LoVo (cell line): ENCODE measurements at places on chromosomes 7 and 10.
A peak's percentile ranks its signal among the peaks of the same experiment; 100 is the strongest.

DNA sequence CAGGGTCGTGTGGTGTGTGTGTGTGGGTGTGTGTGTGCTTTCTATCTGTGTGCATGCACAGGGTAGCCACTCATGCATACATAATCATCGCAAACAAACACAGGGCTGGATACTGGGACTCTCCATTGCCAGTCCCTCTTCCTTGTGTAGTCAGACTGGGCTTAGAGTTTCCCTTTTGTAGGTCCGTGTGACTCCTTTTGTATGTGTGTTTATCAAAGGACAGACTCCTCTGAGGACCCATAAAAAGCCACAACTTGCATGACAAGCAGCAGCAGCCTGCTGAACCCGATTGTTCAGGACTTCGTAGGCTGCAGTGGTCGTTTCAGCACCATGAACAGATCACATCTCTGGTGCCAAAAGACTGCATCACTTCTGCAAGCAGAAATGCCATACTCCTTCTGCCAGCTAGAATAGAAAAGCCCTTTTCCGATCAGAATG is 895 bp downstream of the VSTM2A start:
- peak; percentile 9 for DNase-seq

DNA sequence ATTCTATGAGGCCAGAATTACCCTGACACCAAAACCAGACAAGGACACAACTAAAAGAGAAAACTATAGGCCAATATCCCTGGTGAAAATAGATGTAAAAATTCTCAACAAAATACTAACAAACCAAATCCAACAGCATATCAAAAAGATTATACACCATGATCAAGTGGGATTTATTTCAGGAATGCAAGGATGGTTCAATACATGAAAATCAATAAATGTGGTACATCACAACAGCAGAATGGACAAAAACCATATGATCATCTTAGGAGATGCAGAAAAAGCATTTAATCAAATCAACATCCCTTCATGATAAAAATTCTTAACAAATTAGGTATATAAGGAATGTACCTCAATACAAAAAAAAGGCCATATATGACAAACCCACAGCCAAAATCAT is 5.6 kb upstream of the SCART1 start:
- no peak for DNase-seq

DNA sequence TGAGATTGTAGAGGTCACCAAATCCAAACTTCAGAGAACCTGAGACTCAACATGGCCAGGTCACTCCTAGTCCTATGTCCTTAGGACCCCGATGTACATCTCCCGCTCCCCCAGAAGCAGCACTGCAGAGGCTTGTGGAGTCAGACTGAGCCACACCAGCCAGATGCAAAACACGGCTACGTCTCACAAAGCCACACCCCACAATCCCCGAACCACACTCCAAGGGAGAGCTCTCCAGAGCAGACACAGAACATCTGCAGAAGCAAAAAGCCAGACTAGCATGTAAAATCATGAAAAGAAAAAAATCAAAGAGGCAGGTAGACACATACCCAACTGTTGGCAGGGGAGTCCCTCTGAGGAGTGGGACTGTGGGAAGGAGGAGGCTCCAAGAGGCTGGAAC is 104.9 kb downstream of the CTBP2 start:
- DNase-seq, result no peak

DNA sequence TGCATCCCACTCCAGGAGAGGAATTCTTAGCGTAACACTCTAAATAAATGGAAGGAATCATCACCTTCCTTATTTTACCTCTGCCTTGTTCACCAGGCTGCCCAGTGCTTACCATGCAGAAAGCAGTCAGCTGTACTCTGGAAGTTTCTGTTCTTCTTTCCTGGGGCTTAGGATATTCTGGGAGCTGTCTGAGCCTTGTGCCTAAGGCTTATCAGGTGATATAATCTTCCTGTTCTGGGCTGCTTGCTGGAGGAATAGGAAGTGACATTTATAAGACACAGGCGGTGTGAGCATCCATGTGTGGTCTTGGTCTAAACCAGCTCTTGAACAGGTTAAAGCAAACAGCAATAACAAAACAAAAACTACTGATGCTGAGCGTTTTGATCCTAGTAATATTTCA is 13.5 kb downstream of the KCTD7 start:
- DNase-seq, result no peak

DNA sequence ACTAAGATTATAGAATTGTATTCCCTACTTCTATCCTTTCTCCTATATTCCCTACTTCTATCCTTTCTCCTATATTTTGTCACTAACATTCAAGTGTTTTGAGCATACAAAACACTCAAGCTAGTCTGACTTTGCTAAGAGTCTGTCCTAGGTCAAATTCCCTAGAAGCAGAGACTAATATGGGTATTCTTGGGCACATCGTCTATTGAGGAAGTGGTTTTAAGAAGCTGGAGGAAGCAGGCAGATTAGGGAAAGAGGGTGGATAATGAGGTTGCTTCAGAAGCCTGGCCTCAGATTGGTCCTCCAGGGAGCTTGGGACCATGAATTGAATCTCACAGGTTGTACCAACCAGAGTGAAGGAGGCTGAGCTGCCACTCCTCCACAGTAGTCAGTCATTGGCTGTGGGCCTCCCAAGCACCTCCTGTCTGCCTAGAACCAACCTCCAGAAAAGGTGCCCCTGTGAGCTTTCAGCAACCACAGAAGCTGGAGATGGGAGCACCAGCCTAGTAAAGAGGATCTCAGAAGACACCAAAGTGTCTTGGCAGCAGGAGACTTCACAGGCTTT is 295.9 kb upstream of the PHF14 start:
- no peak for DNase-seq

DNA sequence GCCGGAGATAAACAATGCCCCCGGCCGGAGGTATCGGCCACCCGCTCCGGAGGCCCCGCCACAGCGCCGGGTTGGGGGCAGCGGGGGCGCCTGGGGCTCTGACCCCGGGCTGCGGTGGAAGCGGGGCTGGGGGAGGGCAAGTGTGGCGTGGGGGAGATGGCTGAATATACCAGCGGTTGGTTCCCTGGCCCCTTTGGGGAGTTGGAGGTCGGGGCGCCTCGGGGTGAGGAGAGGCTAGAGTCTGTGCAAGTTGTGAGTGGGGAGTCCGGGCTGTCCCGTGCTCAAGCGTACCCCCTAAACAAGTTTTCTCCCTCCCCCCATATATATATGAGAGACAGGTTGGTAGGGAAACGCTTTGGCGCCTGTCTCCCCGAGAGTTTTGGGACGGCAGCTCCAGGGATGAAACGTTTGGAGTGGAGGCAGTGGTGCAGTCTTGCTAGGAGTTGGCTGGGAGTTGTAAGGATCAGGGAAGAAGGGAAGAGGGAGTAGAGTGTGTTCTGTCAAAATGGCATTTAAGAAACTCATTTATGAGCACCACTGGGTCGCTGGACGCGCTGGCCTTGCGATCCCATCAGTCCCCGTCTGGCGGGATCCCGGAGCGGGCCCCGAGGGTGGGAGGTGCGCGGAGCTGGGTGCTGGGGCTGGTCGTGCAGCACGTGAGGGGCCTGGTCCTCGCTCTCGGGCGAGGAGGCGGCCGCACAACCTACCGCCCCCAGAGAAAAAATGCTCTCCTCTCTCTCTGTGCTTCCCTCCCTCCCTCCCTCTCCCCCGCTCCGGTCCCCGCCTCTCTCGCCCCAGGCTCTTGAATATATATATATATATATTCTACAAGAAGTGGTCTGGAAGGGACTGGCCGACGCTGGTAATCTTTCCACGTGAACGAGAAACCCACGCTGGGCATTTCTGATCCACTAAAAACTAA is 1.1 kb downstream of the TET1 start:
- DNase-seq, result no peak

GRCh38 chr10:74923556-74923955 is 97.2 kb downstream of the KAT6B start:
- DNase-seq, result no peak

GRCh38 chr10:43231523-43232078 is 35.3 kb downstream of the RASGEF1A start:
- no peak for DNase-seq

DNA sequence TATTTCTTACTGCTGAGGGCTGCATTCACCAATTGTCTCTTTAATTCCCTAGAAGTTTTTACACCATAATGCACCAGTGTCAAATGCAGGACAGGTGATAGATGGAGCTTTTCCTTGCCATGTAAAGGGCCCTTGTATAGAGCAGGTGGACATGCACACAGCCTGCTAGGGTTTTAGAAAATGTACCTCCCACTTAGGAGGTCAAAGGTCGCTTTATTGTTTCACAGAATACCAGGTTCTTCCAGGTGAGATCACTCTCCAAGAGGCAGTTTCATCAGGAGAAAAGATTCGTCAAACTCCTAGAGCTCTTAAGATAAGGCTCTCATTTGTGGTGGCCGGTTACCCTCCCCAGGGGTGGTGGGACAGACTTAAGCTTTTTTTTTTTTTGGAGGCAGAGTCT is 215.8 kb downstream of the PHTF2 start:
- no peak for DNase-seq

GRCh38 chr7:112497481-112497880 is 16.7 kb downstream of the LSMEM1 start:
- no peak for DNase-seq

DNA sequence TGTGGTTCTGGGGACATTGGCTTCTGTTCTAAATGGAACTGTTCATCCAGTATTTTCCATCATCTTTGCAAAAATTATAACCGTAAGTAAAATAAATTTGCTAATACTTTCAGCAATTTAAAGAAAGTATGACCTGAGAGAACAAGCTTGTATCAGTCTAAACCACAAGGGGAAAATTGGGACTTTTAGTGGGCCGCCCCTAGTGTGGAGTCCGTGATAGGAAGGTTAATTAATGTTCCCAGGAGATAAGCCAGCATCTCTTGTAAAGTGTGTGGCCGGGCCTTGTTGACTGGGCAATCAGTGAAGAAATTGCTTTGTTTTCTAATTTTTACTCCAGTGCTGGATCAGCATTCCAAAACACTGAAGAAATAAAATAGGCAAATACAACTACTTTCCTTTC is 83.0 kb downstream of the ABCB5 start:
- no peak for DNase-seq

GRCh38 chr10:25895856-25896255 is 38.2 kb upstream of the MYO3A start:
- no peak for DNase-seq

DNA sequence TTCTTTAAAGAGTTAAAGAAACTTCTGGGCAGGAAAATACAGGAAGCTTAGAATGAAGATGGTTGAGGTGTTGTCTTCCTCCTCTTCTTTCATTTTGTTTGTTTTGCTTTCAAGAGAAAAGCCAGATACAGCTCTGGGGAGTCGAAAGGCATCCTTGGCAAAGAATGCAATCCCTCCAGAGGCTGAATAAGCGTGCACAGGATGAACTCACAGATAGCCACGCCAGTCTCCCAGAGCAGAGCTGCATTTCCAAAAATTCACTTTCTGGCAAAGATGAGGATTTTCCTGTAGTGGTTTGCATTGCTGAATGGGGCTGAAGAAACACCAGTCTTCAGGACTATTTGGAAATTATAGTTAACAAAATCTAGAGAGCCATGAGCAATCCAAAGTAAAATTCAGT is 336.4 kb downstream of the NRG3 start:
- no peak for DNase-seq

- no peak for DNase-seq
Observed at GRCh38 chr10:6168084-6168483, 34.6 kb upstream of the PFKFB3 start.

- DNase-seq, result peak; percentile 61
Observed at GRCh38 chr10:73096041-73096448, 621 bp downstream of the P4HA1 start.

DNA sequence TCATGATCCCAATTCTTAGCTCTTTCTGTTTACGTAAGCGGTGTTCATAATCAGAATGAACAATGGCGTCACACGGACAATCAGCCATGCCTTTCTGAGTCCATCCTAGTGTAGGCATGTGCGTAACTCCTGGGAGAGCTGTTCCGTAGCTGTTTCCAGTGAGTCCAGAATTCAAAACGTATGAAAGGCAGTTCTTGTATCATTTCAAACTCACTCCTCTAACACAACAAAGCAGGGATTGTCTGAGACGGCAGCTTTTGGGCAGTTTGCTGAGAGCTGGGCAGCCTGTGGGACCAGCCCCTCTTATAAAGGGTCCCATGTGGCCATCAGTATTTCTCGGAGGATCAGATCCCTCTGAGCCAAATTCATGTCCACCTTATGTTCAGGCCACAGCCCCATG is 43.4 kb downstream of the PSPH start:
- no peak for DNase-seq

DNA sequence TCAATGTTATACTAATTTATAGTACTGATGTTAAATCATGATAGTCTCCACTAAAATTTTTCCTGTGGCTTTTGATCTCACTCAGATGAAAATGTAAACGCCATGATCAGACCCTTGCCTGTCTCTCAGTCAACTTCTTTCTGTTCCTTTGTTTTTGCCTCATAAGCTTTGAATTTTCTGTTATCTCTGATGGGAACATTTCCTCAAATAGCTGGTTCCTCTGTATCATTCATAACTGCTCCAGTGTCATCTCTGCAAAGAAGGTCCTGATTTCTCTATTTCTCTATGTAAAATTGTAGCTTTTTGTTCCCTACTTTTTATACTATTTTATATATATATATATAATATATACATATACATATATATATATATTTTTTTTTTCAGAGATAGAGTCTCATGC is 67.5 kb downstream of the GPR141 start:
- DNase-seq, result no peak

- DNase-seq, result no peak
Observed at GRCh38 chr10:125016123-125016522, 74.2 kb downstream of the ZRANB1 start.

- no peak for DNase-seq
Observed at GRCh38 chr10:76764177-76764576, 873.4 kb downstream of the KCNMA1 start.

GRCh38 chr10:80168162-80168511 is 35.6 kb downstream of the PLAC9 start:
- no peak for DNase-seq

GRCh38 chr10:51462076-51462779 is 237.2 kb downstream of the CSTF2T start:
- peak; percentile 16 for DNase-seq

DNA sequence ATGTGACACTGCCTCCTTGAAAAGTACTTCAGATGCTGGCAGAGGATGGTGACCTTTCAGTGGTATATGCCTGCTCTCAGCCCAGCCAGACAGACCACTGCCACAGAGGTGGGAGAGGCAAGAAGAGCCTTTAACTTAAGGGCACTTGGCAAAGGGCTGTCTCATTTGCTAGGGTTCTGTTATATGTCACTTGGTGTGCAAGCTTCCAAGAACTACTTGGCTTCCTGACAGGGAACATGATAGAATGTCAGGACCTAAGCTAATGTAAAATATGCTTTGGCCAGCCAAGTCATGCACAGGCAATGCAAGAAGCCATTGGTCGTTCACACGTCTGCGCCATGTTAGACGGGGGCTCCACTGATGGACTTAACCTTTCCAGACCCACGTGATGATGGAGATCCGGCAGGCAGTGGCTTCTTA is 54.7 kb downstream of the RBM20 start:
- no peak for DNase-seq

- no peak for DNase-seq
Observed at GRCh38 chr7:92753614-92754013, 82.8 kb downstream of the CDK6 start.

GRCh38 chr7:24795407-24795767 is 38.1 kb upstream of the GSDME start:
- no peak for DNase-seq

- DNase-seq, result no peak
Observed at GRCh38 chr7:34719636-34720035, 61.6 kb downstream of the NPSR1 start.

GRCh38 chr7:100509231-100509630 is 25.5 kb downstream of the NYAP1 start:
- no peak for DNase-seq

- no peak for DNase-seq
Observed at GRCh38 chr10:1154531-1155295, 98.5 kb downstream of the WDR37 start.
